G401 (cell line): ENCODE measurements at places on chromosomes 12 and 14.

DNA sequence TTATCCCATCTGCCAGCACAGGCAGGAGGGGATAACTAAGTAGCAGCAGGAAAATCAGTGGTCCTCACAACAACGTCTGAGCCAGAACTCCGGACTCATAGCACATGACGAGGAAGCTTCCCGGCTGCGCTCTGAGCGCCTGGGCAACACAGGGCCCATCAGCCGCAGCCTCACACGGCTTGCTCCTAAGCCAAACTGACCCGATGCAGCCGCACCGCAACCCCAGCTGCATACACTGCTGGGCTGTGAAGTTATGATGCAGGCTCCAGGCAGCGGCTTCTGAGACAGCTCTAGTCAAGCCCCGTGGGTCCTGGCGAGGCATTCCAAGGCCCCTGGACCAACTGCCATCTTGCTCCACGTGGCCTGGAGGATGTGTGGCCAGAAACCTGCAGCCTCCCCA is 28.1 kb downstream of the ZFYVE21 start:
- DNase-seq = no peak

DNA sequence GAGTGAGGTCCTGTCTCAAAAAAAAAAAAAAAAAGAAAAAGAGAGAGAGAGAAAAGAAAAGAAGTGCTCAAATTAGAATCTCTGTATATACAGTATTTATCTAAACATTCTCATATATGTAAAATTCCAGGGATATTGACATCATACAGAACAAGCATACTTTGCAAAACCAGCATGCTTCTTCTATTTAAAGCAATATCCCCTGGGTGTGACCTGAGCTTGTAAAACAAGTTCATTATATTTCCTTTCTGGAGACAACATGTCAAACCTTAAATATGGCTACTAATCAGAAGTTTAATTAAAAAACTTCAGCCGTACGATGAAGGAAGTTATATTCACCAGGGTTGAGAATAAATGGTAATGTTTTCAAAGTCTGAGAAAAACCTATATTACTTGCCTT is 175.8 kb upstream of the HMGA2 start:
- DNase-seq = no peak

- DNase-seq = no peak
Measured at GRCh38 chr12:116465856-116466255, 93.3 kb upstream of the MAP1LC3B2 start.

- no peak for DNase-seq
Measured at GRCh38 chr12:20491290-20491689, 123.0 kb downstream of the PDE3A start.

GRCh38 chr14:27392153-27392552 is 794.3 kb upstream of the NOVA1 start:
- no peak for DNase-seq

DNA sequence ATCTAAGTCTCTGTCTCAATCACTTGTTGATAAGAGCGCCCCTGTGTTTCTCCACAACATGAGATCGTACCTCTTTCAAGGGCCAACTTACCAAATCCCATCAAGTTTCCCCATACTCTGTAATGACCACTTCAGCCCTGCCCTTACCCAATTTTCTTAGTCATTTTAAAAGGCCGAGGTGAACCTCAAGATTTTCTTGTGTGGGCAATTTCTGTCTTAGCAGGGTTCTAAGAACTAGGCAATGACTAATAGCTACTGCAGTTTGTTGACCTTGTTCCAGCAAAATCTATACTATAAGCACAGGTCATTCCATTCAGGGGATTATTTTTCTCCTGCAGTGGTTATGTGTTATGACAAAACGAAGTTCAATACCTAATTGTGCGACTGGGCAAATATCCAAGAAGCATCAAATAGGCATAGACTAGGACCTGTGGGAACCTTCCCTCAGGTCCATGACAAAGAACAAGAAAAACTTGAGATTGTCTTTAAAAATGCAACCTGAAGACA is 359.8 kb downstream of the PCNX1 start:
- no peak for DNase-seq

- DNase-seq = no peak
Measured at GRCh38 chr12:2681450-2682205, 113.1 kb upstream of the FKBP4 start.

GRCh38 chr14:90419200-90419599 is 22.4 kb downstream of the CALM1 start:
- DNase-seq = peak; percentile 83

- peak; percentile 17 for DNase-seq
Measured at GRCh38 chr12:54549774-54550451, 512 bp downstream of the PDE1B start.

- DNase-seq = no peak
Measured at GRCh38 chr12:42557586-42558172, 31.9 kb downstream of the PRICKLE1 start.

DNA sequence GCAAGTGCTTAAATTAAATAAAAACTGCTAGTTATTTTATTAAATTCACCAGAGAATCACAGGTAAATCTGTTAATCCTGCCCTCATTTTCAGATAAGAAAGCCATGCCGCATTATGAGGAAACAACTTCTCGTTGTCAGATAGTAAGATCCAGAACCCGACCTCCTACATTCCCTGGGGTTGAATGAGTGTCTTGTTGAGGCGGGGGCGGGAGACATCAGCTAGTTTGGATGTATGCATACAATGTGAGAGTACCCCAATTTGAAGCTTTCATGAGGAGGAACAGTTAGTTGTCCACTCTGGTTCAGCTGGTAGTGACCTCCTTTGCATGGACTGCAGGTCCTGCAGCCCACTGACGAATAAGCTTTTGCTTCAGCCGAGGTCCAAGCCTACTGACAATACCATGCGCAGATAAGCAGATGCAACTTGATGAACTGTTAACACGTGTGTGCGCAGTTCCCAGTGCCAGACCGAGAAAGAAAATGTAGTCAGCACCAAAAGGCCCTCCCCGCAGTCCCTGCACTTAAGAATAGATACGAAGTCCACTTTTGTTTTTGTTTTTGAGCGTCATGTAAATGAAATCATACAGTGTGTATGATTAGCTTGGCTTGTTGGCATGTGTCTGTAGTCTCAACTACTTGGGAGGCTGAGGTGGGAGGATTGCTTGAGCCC is 34.9 kb downstream of the EVL start:
- no peak for DNase-seq

- peak; percentile 43 for DNase-seq
Measured at GRCh38 chr14:37230551-37231194, 32.9 kb downstream of the MIPOL1 start.

DNA sequence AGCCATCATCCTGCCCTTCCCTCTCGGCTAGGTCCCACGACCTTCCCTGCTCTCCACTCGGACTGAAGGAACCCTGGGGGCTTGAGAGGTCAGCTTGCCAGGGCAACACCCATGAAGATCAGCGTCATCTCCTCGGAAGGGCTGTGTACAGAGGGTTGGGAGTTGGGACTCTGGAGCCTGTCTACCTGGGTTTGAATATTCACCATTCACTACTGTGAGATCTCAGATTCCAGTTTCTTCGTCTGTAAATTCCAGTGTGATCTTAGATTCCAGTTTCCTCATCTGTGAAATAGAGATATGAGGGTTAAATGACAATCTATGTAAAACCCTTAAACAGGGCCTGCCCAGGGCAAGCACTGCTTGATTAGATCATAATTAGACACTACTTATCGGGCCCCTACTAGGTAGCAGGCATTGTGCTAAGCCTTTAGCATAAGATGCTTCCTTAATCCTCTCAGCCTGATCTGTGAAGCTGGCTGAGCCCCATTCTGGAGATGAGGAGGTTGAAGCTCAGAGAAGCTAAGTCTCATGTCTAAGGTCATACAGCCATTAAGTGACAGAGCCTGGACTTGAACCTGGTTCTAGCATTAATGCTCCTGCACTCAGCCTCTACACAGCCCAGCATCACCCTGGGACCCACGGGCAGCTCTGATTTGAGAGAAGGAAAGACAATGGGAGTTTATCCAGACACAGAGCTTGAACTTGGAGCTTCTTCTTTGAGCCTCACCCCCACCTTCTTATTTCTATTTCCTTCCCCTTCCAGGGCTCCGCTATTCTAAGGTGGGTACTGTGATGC is 612 bp upstream of the ZDHHC22 start:
- peak; percentile 57 for DNase-seq

DNA sequence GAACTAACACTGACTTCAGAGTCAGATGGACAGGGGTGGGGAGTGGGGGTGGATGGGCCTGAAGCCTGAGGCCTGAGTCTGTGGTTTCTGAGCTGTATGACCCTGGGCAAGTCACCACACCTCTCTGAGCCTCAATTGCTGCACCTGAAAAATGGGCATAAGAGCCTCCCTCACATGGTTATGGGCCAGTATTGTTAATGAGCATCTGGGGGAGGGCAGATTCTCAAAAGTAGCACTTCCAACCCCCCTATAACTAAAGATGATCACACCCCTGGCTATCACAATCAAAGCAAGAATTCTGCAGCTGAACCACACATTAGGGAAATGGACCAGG is 168.6 kb downstream of the RBM19 start:
- DNase-seq = no peak

- DNase-seq = no peak
Measured at GRCh38 chr12:538731-539539, 79.2 kb downstream of the B4GALNT3 start.

- DNase-seq = no peak
Measured at GRCh38 chr14:104196461-104197140, 58.2 kb downstream of the KIF26A start.

GRCh38 chr12:31220633-31221550 is 105.1 kb downstream of the SINHCAF start:
- peak; percentile 16 for DNase-seq

GRCh38 chr14:103086771-103087342 is 2.8 kb downstream of the LBHD2 start:
- no peak for DNase-seq

DNA sequence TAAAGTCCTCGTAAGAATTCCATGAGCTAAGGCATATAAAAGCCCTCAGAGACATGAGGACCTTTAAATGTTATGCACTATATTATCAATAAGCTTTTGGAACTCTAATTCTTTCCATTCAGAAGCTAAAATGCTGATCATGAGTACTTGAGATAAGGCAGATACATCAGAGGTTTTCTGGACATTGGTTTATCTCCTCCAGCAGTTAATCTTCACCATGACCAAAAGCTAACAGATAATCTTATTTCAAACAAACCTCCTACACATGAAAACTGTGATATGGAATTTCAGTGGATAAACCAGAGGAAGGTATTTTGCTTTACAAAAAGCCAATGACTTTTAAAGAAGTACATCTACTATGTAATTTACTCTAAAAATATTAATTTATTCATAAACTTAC is 97.9 kb upstream of the BBS10 start:
- DNase-seq = no peak

DNA sequence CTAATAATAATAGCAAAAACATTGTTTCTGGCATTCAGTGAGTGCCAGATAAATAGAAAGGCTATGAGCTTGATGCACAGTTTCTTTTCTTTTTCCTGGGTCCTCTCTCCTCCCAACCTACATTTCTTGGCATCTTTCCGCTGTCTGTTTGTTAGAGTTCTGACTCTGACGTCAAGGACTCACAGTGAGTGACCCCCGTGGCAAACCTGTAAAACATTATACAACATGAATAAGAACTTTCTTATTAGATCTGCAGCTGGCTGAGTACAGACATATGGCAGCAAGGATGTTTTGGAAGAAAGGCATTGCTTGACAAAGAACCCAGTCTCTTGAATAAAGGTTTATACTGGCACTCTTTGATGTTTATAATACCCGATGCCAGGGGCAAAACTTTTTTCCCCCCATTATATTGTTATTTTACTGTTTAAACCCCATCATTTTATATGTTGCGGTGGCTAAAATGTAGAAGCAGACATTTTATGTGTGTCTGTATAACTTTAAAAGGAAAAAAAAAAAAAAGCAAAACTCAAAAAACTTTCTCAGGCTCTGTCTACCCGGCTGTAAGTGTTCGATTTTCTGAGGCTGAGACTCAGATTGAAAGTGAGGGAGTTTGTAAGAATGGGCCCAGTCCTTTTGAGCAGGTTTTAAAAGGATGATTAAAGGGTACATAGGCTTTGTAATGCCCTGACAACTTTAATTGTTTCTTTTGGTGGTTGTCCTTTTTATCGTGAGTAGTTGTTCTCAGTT is 159.3 kb downstream of the PDE3A start:
- no peak for DNase-seq

DNA sequence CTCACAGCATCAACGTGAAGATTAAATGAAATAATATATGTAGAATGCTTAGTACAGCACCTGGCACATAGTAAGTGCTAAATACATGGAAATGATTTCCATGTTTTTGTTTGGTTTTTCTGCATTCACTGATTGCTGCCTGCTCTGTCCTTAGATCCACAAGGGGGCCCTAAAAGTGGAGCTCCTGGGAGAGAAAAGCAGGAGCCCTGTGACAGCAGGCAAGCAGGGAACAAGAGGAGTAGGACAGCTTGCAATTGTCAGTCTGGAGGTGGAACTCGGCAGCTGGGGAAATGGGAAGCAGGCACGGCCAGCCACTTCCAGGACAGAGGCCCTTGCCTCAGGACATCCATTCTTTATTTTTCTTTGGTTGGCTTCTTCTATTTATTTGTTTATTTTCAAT is 292.9 kb downstream of the BMP4 start:
- DNase-seq = peak; percentile 48

DNA sequence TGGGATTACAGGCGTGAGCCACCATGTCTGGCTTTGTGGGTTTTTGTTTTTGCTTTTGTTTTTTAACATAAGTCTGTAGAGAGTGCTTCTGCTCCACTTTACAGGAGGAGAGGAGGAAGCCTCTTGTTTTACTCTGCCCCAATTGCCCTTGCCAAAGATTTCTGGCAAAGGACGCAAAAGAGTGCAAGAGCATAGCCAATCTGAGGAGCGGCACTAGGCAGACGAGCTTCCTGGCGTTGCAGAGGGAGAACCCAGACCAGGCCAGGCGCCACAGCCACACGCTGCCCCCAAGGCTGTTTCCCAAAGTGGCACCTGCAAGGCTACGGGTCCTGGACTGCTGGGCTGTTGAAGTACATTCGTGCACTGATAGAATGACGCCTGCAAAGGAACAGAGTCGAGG is 96.2 kb downstream of the BBS10 start:
- no peak for DNase-seq

DNA sequence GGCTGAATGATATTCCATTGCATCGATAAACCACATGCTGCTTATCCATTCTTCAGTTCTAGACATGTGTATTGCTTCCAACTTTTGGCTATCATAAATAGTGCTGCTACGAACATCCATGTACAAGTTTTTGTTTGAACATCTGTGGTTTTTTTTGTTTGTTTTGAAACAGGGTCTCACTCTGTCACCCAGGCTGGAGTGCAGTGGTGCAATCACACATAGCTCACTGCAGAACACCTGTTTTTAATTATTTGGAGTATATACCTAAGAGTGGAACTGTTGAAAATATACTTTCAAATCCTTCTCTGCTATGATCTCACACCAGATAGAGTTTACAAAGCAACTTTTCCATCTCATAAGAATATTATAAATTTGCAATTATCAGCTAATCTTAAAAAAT is 124.2 kb downstream of the TTC7B start:
- no peak for DNase-seq

- DNase-seq = peak; percentile 57
Measured at GRCh38 chr12:79021021-79021420, 156.4 kb downstream of the SYT1 start.

- DNase-seq = no peak
Measured at GRCh38 chr14:68312884-68313610, 479.8 kb downstream of the ZFP36L1 start.

GRCh38 chr12:64019101-64019500 is 174.6 kb downstream of the SRGAP1 start:
- no peak for DNase-seq
